Epithelial cell of proximal tubule (primary cell): ENCODE measurements at places on chromosomes 6 and 20. TPM values are rescaled to one million over a fixed set of nuclear protein-coding genes. Genes with fewer than 3 reads are reported as not detected.

The RIPOR3 gene
- 0.29 and 1.8 TPM in 2 replicates for total RNA-seq

The UNC93A gene
- total RNA-seq: not detected in 2 replicates

The KHDC1L gene
- total RNA-seq: not detected in 2 replicates

The CST3 gene
- 309 and 347 TPM in 2 replicates for total RNA-seq

The HLA-DMB gene
- total RNA-seq: 3.5 and 4.2 TPM in 2 replicates

The ERVFRD-1 gene
- total RNA-seq: not detected in 2 replicates

The LINC00237 gene
- total RNA-seq: not detected in 2 replicates

The SNAI1 gene
- 1.4 and 2.0 TPM in 2 replicates for total RNA-seq

The SRSF12 gene
- 5.4 and 6.2 TPM in 2 replicates for total RNA-seq

The PDYN gene
- not detected in 2 replicates for total RNA-seq

The DZANK1 gene
- total RNA-seq: 1.3 and 1.4 TPM in 2 replicates

The SLC17A1 gene
- total RNA-seq: not detected in 2 replicates

The EYA2 gene
- total RNA-seq: not detected in 2 replicates

The TRIM31 gene
- not detected in 2 replicates for total RNA-seq

The NCOA3 gene
- total RNA-seq: 12.9 and 17.9 TPM in 2 replicates

The SLC32A1 gene
- total RNA-seq: not detected in 2 replicates

The BMP6 gene
- total RNA-seq: 0.29 and 1.3 TPM in 2 replicates

The PLEKHG1 gene
- 3.8 and 12.1 TPM in 2 replicates for total RNA-seq

The EMILIN3 gene
- total RNA-seq: 0.40 and 1.2 TPM in 2 replicates

The RNF217 gene
- 6.9 and 12.6 TPM in 2 replicates for total RNA-seq

The THBD gene
- total RNA-seq: 6.9 and 18.9 TPM in 2 replicates

The FAXC gene
- 7.2 and 14.5 TPM in 2 replicates for total RNA-seq

The SRMS gene
- total RNA-seq: not detected in 2 replicates

The PRKN gene
- total RNA-seq: 0.07 and 0.58 TPM in 2 replicates

The GINS1 gene
- 34.9 and 44.1 TPM in 2 replicates for total RNA-seq

The PBOV1 gene
- not detected in 2 replicates for total RNA-seq

The ZKSCAN3 gene
- 1.8 and 3.6 TPM in 2 replicates for total RNA-seq

The BPI gene
- not detected in 2 replicates for total RNA-seq

The CTSZ gene
- 98.1 and 109 TPM in 2 replicates for total RNA-seq

The PEX6 gene
- total RNA-seq: 19.5 and 22.4 TPM in 2 replicates

The RAET1G gene
- total RNA-seq: 0.43 TPM in 1 of 2 replicates, not detected in the other

The DEFB132 gene
- total RNA-seq: not detected in 2 replicates

The CD93 gene
- 0.06 and 0.07 TPM in 2 replicates for total RNA-seq
